ENCODE measurements at places on chromosomes 2 and 18.

GRCh38 chr2:20148923-20149702 lies 75.8 kb downstream of the SDC1 start:
- no peak for DNase-seq

DNA sequence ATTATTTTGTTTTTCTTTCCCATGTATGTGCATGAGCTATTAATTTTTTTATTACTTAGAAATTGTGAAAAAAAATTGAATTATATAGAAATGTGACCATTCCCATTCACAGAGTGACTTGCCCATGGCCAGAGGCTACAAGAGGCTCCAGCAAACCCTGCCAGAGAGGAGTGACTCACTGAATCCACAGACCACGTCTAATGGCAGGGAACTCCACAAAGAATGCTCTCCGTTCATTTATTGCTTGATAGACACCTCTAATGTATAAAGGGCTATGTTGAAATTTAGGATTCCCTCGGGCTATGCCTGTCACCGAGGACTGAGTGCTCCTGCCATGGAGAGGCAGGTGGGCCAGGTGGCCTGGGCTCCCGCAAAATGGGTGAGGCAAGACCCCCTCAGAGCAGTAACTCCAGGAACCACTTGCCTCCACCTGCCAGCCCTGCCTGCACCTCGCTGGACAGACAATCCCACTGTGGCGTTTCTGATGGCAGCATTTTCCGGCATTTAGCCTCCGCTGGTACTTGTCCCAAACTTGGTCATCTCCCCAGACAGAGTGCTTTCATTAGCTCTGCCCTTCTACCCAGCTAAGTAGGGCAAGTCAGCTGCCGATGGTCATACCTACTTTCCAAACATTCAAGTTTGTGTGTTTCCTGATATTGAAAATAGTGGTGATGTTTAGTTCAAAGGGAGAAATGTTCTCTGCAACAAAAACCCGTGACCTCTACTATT lies 200.3 kb downstream of the PRKCE start:
- no peak for DNase-seq

DNA sequence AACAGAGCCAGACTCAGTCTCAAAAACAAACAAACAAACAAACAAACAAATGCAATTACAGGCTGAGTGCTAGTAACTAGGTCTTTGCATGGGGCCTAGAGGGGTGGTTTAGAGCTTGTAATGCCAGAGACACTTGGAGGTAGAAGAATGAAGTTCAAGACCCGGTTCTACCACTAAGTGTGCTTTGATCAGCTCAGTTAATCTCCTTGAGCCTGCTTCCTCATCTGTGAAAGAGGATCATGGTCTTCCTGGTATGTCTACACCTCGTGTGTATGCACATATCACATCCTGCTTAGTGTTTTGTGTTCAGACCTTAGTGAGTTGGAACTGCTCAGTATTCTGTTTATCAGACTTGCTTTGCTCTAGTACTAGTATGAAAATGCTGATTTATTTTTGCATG lies 4.8 kb upstream of the ATP6V1C2 start:
- no peak for DNase-seq

- no peak for DNase-seq
Observed at GRCh38 chr18:48133671-48134251, 203.3 kb upstream of the SMAD2 start.

DNA sequence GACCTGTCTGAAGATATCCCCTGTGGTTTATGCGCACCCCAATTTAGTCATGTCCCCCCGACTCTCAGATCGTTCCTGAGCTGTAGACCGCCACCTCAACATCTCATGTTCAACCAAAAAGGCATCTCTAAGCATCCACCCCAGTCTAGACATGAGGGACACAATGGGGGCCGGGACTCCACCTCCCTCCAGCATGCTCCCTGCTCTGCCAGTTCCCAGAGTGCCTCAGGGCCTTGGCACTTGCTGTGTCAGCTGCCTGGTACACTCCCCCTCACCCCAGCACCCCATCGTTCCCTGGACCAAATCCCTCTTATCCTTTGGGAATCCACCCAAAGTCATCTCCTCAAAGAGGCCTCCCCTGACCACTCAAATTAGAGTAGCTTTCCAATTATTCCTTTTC lies 22.2 kb downstream of the TNS1 start:
- DNase-seq, result no peak

DNA sequence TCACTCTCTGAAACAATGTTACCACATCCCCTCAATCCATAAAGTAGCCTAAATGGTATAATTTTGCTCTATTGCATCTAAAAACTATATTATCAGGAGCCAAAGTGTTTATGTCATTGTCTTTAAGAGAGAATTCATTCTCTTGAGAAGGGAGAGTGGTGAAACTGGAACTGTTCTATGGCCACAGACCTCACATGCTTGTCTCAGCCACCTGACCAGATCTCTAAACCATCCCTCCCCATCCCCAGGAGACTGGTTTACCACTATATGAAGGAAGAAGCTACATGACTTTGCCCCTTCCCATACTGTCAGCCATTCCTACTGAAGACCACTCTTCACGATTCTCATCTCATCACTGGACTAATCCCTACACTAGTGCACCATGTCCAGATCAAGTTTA lies 9.6 kb downstream of the CDH7 start:
- DNase-seq, result no peak

DNA sequence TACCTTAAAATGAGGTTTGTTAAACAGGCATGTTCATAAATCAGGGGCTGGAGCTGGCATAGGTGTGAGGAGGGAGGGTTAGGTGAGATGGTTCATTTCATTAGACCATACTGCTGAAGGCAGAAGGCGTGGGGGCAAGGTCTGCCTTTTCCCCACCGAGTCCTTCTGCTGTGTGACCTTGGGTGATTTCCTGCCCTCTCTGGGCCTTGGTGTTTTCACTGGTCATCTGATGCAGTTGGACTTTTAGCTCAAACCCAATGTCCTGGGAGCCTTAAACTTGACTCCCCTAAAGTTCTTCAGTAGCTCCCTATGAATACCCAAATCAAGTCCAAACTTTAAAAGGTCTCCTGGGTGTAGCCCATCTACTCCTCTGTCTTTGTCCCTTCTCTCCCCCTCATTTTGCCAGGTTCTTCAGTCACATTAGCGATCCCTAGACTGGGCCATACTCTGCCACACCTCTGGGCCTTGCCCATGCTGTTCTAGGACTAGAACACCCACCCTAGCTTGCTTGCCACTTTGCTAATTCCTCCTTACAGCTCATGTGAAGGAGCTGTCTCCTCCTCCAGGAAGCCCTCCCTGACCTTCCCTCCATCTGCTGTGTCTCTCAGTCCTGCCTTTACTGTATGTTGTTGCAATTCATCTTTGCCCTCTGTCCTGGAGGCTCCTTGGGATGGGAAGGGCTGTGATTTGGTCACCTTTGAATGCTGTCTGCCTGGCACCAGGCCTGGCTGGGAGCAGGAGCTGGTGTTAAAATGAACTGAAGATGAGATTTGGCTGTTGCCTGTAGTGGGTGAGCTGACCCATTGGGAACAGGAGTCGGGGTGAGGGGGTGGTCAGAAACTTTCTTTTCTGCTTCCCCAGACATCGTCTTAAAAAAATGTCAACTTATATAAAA lies 85.4 kb upstream of the HS6ST1 start:
- no peak for DNase-seq

Measured in activated CD4-positive, alpha-beta T cell treated with anti-CD3 and anti-CD28 coated beads, Interleukin-2, Interleukin-4, amounts not matched to agents 100 ng/mL and 50 ng/mL, durations not matched to agents 16 hours and 8 hours (primary cell).